ENCODE measurements at places on chromosomes 5 and 9. TPM values are rescaled to one million over a fixed set of nuclear protein-coding genes. Genes with fewer than 3 reads are reported as not detected.

DNA sequence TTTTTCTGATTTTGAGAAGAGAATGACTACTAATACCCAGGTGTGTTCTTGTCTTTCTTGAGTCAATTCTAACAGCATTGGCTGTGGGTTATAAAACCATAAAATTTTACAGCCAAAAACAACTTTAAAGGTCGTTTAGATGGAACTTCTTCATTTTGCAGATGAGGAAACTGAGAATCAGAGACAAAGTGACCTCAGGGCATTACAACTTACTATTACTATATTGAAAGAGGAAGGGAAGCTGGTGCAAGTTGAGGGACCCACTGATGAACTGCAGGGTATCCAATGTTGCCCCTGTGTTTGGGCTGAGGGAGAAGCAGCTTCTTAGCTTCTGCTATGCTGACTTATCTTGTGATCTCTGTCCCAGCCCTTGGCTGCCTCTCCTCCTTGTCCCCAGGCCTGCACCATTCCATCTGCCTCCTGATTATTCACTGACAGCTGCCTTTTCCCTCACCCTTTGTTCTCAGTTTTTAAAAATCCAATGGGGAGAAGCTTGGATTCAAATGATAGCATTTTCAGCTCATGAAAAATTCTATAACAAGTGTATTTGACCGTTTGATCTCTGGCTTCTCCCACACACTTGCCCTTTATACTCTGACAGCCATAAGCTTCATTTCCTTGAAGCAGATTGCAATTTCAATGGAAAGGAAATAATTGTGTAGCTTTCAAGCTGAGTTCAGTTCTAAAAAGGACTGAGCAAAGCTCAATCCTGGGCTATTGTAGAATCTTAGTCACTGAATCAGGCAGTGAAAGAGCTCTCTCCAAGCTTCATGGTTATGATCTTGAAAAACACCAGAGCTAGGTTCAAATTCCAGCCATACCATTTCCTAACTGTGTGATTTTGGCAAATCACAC, 68.5 kb downstream of the TMC1 start:
- no peaks in the 10 kb centered on the region for H3K4me1 ChIP-seq
- H3K27ac ChIP-seq: no peak overlapping the region
- DNase-seq: no peak
- H3K27me3 ChIP-seq: no peaks in the 10 kb centered on the region
- H3K36me3 ChIP-seq: no peaks in the 10 kb centered on the region

PTPN3 gene
- 0.47 TPM for total RNA-seq

DNA sequence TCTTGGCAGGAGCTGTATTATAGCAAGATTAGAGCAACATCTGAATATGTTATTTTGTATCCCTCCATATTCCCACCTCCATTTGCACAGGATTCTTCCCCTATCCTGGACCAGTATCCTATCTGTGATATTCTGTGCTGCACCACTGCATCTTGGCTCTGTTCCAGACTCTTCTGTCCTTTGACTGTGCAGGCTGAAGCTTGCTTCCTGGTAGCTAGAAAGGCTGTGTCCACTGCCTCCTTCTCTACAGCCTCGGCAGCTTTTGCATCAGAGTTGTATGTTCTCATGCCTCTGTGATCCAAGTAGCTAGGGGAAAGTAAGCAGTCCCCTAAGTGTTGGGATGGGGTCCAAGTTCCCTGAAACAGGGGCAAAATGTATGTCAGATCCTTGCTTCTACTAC, 104.1 kb downstream of the GAS1 start:
- no peaks in the 10 kb centered on the region for H3K4me1 ChIP-seq
- H3K4me3 ChIP-seq: no peak overlapping the region
- H3K27ac ChIP-seq: no peak overlapping the region
- H3K27me3 ChIP-seq: no peaks in the 10 kb centered on the region
- no peaks in the 10 kb centered on the region for H3K36me3 ChIP-seq
- no peak for DNase-seq

PCA3 gene
- total RNA-seq: not detected

DNA sequence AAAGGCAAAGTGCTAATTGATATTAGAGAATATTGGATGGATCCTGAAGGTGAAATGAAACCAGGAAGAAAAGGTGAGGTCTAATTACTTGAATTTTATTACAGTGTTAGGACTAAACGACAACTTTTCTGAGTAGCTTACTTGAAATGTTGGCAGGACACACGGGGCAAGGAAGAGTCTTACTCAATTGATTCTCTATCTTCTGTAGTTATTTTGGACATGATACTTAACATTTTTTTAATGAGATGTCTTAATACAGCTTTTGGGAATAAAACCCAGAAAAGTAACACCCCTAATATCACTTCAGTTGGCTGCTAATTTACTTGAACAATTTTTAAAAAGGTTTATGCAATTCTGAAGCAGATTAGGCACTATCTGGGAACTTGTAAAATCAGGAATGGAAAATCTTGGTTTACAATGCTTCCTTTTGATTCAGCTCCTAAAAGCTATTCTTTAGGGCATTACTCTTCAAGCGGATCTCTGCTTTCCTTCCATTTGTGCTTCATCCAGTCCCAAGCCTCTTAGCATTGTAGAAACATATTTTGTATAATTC, 13.7 kb downstream of the SUB1 start:
- H3K36me3 ChIP-seq: peaks cover 90% of the 10 kb centered on the region
- peaks cover 30% of the 10 kb centered on the region for H3K4me1 ChIP-seq

IRX1 gene
- not detected for total RNA-seq

GABRA6 gene
- not detected for total RNA-seq

GRCh38 chr5:137201876-137202275, 297.2 kb downstream of the SPOCK1 start:
- H3K27ac ChIP-seq: no peak overlapping the region
- H3K4me3 ChIP-seq: no peak overlapping the region
- H3K27me3 ChIP-seq: no peaks in the 10 kb centered on the region
- no peaks in the 10 kb centered on the region for H3K4me1 ChIP-seq
- no peaks in the 10 kb centered on the region for H3K36me3 ChIP-seq

GRCh38 chr5:132013006-132013689, 1.7 kb upstream of the ACSL6 start:
- no peak overlapping the region for H3K4me3 ChIP-seq
- peaks cover 13% of the 10 kb centered on the region for H3K4me1 ChIP-seq
- DNase-seq: no peak
- no peak overlapping the region for H3K27ac ChIP-seq
- H3K36me3 ChIP-seq: no peaks in the 10 kb centered on the region

PCDHGC3 gene
- total RNA-seq: 0.35 TPM

INSL6 gene
- total RNA-seq: not detected

DMGDH gene
- total RNA-seq: 1.2 TPM

PCDHB10 gene
- not detected for total RNA-seq

DNA sequence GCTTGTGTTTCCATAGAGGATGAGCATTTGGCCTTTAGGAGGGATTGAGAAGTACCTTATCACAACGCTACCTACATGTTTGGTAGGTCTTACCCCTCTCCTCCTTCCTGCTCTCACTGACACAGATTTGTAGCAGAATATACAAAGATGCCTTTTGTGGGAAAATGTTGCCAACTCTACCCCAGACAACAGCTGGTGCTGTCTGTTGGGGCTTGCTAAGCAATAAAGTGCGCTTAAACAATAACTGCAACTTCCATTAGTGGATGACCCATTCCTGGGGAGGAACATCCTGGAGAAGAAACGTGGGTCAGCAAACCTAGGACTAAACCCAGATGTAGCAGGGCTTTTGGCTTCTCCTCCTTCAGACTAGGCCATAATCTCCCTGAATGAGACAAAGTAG, 174.3 kb downstream of the EFNA5 start:
- H3K4me3 ChIP-seq: no peak overlapping the region
- H3K27me3 ChIP-seq: no peaks in the 10 kb centered on the region
- DNase-seq: no peak
- no peaks in the 10 kb centered on the region for H3K4me1 ChIP-seq
- no peaks in the 10 kb centered on the region for H3K36me3 ChIP-seq
- no peak overlapping the region for H3K27ac ChIP-seq

ZFP37 gene
- 1.8 TPM for total RNA-seq

- H3K27me3 ChIP-seq: peaks cover 2% of the 10 kb centered on the region
- H3K4me1 ChIP-seq: no peaks in the 10 kb centered on the region
- H3K36me3 ChIP-seq: no peaks in the 10 kb centered on the region
- no peak overlapping the region for H3K27ac ChIP-seq
- no peak overlapping the region for H3K4me3 ChIP-seq
Measured at GRCh38 chr5:52767217-52767743, 20.4 kb upstream of the ITGA1 start.

DNA sequence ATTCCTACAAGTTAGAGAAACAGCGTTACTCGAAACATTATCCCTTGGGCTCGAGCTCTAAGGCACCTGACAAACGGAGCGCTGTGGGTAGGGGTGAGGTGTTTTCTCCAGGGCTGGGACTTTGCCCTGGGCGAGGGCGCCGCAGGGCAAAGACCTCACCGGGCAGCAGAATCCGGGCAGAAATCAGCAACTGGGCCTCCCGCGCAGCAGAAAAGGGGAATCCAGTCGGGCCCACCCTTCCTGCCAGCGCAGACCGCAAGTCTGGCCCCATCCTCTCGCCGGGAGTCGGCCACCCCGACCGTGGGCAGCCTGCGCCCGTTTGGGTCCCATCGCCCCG, 430 bp upstream of the MSH3 start:
- H3K4me1 ChIP-seq: peaks cover 25% of the 10 kb centered on the region
- DNase-seq: peak; percentile 10
- H3K27ac ChIP-seq: peak overlapping the region; percentile 85
- no peaks in the 10 kb centered on the region for H3K27me3 ChIP-seq
- H3K36me3 ChIP-seq: peaks cover 8% of the 10 kb centered on the region

DNA sequence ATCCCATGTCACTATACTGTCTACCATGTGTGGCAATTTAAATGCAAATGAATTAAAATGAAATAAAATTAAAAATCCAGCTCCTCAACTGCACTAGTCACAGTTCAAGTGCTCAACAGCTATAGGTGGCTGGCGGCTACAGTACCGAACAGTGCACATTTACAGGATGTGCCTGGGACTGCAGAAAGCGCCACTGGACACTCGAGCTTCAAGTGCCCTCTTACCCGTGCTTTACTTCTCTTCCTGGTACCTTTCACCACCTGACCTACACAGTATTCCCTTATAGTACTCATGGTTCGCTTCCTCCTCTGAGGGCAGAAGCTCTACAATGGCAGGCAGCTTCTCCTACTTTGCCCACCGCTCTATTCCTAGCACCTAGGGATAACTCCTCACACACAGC, 166.6 kb downstream of the FANCC start:
- no peaks in the 10 kb centered on the region for H3K27me3 ChIP-seq
- H3K4me1 ChIP-seq: no peaks in the 10 kb centered on the region
- DNase-seq: no peak
- H3K36me3 ChIP-seq: no peaks in the 10 kb centered on the region
- H3K4me3 ChIP-seq: no peak overlapping the region
- no peak overlapping the region for H3K27ac ChIP-seq

DIPK1B gene
- 1.3 TPM for total RNA-seq
